GM13976 (cell line): ENCODE measurements at places on chromosomes 2 and 18.

DNA sequence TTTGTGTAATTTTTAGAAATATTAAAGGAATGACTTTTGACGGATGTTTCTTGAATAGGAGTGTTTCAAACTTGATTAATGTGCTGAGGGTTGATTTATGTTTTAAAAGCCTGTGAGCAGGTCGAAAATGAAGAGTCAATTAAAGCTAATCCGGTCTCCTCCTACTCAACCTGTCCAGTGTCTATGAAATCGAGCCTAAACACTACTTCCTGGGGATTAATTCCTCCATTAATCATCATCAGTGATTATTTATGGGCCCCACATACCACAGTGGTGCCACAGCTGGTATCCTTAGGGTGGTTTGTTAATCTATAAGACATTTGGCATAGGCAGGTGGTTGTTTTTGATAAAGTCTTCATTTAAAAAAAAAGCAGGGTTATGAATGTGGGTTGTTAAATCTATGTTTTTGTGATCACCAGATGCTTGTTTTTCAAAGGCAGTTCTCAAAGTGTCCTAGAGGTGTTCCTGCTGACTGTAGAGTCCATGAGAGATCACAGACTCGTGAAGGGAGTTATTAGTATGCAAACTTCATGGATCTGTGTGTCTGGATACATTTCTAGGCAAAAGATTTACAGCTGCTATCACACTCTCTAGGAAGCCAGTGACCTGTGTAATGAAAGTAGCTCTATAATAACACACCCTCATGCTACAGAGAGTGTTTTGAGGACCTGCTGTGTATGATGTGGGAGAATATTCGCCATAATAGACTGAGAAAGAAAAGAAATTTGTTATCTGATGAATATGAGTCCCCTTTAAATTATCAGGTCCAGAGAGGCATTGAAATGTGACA is 308.6 kb downstream of the AKAIN1 start:
- DNase-seq, result no peak

GRCh38 chr2:60359569-60359968 is 193.9 kb downstream of the BCL11A start:
- no peak for DNase-seq

DNA sequence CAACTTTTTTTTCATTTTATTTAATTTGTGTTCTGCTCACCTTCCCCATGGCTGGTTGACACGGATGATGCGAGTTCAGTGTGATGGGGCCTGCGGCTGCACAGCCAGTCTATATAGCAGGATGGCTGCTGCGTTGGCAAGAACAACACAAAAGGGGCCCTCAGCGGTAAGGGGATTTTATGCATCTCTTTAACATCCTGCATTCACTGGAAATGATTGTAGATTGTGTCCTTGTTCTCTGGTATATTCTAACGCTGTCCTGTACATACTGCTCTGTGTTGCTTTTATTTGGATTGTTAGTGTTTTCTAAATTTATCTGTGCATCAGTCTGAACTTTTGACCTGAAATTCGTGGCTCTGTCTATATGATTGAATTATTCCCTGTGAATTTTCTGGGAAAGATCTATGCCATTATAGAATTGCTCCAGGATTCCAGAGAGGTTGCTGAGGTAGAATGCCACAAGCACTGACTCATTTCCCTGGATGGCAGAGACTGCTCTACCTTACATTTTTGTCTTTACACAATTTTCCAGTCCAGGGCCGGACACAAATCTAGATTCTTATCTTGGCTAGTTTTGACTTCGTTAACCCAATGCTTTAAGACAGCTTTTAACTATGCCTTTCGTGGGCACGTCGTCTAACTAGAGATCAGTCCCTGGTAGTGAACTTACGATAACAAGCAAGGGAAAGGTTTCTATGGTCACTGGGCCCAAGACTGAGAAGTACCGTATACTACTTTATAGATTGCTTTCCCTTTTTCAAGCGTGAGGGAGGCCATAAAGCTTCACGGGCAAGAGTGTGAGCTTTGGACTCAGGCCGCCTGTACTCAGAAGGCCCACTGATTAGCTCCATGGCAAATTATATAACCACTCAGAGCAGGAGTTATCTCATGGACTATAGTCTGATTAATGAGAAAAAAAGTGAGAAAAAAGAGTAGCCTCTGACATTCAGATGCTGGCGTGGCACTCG is at the start of gene CRYGC:
TSS of gene CRYGC (minus strand) at position 85 of the 968 bp plus-strand sequence. CDS start at position 49, 36 bp downstream.
- no peak for DNase-seq

GRCh38 chr2:8669157-8669817 is 12.6 kb upstream of the ID2 start:
- DNase-seq, result no peak

DNA sequence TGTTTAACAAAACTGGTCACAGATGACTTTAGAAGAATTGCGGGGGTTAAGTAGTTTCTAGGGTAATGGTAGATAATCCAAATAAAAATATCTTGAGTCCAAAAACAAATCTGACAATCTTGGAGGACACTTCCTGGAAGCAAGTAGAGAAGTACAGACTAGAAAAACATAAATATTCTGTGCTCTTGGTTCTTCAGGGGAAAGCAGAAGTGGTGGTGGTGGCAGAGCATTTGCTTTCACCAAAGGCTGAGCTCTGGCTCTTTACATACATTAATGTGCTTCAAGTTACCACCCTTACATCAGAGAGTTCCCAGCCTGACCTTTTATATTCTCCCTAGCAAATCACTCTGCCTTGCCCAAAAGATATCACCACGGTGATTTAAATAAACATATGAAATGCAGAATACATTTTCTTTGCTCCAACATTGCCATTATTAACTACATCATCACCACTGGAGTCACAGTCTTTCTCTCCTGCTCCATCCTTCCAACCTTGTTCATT is 15.3 kb downstream of the PDE11A start:
- no peak for DNase-seq

- DNase-seq, result no peak
Observed at GRCh38 chr2:167127135-167127534, 238.9 kb downstream of the XIRP2 start.

GRCh38 chr2:104664672-104665071 is 189.2 kb upstream of the POU3F3 start:
- no peak for DNase-seq

DNA sequence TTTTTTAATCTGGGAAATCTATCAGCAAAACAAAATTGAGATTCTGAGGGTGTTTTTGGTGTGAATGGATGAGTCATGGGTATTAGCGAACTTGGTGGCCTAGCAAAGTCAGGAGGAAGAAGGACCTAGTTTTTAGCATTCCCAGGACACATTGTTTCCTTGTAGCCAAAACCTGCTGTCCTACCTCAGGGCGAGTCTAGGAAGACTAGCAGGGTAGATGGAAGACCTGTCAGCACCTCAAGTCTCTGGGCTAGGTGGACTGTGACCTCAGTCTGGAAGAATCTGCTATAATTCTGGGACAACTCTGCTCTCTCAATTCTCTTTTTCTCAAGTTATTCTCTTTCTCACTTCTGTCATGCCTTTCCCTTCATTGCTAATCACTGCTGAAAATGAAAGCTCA is 1399.3 kb upstream of the LRRTM1 start:
- no peak for DNase-seq

- DNase-seq, result no peak
Observed at GRCh38 chr2:44233450-44234128, 41.7 kb upstream of the SLC3A1 start.
